ENCODE measurements at places on chromosomes 3 and 15. TPM values are rescaled to one million over a fixed set of nuclear protein-coding genes. Genes with fewer than 3 reads are reported as not detected.

The LTF gene
- total RNA-seq = 7.7 TPM

GRCh38 chr3:40170395-40170794, 139.1 kb upstream of the EIF1B start:
- no peak for DNase-seq

The KPNA1 gene
- 82.5 TPM for total RNA-seq

GRCh38 chr3:160224811-160225175, 429 bp upstream of the C3orf80 start:
- no peak for DNase-seq

The PCYT1A gene
- 104 TPM for total RNA-seq

DNA sequence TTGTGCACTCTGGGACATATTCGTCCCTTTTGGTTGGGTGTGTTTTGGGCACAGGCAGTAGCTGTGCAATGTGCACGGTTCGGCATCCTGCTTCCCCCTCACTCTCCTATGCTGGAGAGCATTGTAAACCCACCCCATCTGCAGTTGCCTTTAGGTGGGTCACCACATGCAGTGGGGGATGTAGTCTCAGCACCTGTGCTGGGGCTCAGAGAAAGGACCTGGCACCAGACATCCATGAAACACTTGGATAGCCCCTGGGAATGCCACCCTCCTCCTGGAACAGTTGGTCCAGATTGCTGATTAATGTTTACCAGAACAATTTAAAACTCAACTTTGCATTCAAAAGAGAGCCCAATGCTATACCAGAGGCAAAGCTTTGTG, 123.9 kb upstream of the MEF2A start:
- no peak for DNase-seq
